ENCODE measurements at places on chromosomes 12 and 14.

DNA sequence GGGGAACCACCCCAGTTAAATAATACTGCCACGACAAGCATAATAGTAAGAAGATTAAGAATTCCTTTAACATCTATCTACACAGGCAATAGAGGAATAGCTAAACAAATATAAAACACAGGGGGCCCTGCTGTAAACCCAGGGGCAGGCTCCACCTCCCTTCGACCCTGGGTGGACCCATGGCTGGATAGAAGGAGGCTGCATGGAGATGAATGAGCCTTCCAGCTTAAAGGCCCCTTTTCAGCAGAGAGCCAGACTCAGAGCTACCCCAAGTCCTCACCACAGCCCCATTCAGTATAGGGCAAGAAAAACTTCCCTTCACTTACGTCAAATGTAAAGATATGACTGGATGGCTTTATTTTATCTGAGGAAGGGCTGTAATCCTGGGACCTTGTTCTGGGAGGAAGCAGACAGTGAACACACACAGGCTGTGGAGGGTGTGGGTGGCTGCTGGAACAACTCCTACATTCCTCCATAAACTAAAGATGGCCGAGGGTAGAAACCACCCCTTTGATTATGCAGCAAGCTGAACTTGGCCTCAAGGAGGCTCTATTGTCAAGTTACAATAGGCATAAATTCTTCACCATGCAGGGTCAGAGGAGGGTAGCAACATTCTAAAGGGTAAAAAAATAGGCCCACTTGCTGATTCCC lies 30.4 kb downstream of the NUAK1 start:
- no peak for DNase-seq

- DNase-seq: peak; percentile 16
Measured at GRCh38 chr12:94649349-94650142, 811 bp downstream of the TMCC3 start.

DNA sequence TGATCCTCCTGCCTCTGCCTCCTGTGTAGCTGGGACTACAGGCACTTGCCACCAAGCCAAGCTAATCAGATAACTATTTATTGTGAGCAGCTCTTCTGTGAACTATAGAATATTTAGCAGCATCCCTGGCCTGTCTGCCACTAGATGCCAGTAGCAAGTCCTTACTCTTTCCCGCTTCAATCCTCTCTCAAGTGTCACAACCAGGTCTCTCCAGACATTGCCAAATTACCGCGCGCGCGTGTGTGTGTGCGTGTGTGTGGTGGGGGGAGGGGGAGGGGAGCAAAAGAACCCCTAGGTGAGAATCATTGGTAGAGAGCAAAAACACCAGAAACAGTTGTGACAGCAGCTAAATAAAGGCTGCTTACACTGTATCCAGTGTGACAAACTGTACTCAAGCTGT lies 49.9 kb downstream of the PPP2R5E start:
- no peak for DNase-seq

DNA sequence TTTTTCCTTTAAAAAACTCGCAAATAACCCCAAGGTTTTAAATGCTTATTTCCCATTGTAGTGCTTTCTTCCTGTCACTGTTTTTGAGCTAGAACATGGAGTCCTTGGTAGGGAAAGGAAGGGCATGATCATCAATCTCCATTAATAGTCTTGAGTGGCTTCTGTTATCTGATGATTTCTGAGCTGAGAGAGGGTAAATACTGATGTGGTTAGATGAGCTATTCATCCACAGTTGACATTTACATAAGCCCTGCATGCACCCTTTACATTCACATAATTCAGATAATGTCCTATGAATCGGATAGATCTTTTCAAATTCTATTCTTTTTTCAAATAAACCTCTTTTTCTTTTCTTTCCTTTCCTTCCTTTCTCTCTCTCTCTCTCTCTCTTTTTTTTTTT lies 81.4 kb downstream of the NTN4 start:
- DNase-seq: no peak

DNA sequence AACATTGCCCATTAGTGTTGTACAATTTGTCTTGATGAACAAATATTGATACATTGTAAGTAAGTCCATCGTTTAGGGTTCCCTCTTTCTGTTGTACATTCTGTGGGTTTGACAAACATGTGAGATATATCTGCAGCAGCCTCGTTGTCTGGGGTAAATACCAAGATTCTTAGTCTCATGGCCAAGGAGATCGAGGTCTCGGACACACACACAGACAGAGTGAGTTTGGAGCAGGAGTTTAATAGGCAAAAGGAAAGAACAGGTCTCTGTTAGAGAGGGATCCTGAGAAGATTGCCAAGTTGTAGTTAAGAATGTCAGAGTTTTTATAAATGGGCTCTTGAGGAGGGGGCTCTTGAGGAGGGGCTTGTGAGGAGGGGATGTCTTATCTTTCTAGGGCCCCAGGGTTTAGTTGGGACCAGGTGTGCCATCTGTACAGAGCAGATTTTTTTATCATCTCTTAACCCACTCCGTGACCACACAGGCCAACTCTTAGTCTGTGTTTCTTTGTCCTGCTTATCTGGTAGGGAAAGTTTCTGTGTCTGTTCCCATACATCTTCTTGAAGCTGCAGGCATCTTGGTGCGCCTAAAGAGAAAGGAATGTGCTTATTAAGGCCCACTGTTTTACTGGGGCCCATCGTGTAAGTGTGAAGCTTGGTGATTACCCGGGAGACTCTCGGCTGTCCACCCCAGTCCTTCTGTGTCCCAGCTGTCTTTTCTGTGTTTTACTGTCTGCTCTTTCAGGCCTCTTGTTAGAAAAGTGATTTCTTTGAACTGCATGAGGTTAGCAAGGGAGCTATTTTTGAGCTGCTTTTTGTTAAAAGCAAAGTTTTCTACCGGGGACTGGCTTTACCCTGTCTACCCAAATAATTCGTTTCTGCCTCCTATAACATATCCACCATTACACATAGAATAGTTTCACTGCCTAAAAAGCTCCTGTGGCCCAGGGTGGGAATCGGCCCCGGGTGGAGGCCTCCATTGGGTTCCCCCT lies 22.4 kb upstream of the CLEC2D start:
- DNase-seq: no peak

DNA sequence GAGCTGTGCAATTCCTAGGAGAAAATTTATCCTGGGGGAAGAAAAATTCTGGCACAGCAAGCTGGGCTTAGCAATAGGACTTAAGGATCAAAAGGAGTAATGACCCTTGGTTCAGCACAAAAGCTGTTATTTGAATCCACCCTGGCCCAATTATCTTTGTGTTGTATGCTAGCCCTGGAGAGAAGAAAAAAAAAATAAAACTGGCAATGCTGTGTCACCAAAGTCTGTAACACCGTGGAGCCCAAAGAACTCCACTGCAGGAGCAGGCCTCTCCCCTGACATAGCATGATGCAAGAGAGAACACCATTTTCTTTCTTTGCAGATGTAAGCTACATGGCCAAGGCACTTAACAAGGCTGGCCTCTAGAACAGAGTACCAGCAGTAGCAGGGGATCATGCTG lies 63.0 kb upstream of the ARHGAP5 start:
- no peak for DNase-seq

DNA sequence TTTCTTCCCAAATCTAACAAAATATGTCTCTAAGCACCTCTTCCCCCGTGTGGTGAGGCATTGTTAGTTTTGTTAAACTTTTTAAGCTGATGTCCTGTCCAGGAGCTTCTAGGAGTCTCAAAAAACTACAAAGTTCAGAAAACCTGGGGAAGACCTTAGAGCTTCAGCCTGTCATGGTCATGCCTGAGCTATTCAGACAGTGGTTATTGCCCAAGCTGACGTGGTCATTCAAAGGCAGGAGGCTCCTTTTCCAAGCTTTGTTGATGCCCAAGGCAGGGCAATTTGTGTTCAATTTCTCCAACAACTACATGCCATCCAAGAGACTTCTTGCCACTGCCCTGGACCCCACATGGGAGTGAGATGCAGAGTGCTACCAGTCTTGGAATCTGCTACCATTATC lies 5.8 kb upstream of the LYZ start:
- no peak for DNase-seq

All from activated CD4-positive, alpha-beta T cell treated with anti-CD3 and anti-CD28 coated beads, Interleukin-2, Interleukin-6, amounts not matched to agents 100 ng/mL and 50 ng/mL, durations not matched to agents 16 hours and 8 hours (primary cell).